Hippocampal formation (tissue), 2 donors: ENCODE measurements at places on chromosomes 2 and 18.

- DNase-seq = no peak
These were observed 6.8 kb upstream of the CREB1 start for GRCh38 chr2:207523005-207523404.

- DNase-seq = no peak
These were observed 129.9 kb upstream of the MSH6 start for GRCh38 chr2:47653036-47653435.

DNA sequence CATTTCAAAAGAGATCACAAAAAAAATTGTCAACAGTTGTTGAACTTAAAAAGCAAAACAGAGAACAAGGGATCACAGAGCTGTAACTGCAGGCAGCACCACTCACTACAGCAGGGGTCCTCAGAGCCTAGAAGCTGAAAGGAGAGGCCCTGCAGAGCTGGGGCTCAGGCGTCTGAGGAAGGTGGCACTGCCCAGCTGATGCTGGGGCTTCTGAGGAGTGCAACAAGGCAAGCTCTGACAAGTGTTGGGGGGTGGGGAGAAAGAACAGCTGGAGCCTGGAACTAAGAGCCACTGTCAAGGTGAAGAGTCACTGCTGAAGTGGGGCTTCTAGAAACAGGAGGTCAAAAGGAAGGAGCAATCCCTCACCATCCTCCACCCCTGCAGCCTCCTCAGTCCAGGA is 46.2 kb downstream of the FTCDNL1 start:
- no peak for DNase-seq

- no peak for DNase-seq
These were observed 34.0 kb upstream of the SESTD1 start for GRCh38 chr2:179298666-179299065.

DNA sequence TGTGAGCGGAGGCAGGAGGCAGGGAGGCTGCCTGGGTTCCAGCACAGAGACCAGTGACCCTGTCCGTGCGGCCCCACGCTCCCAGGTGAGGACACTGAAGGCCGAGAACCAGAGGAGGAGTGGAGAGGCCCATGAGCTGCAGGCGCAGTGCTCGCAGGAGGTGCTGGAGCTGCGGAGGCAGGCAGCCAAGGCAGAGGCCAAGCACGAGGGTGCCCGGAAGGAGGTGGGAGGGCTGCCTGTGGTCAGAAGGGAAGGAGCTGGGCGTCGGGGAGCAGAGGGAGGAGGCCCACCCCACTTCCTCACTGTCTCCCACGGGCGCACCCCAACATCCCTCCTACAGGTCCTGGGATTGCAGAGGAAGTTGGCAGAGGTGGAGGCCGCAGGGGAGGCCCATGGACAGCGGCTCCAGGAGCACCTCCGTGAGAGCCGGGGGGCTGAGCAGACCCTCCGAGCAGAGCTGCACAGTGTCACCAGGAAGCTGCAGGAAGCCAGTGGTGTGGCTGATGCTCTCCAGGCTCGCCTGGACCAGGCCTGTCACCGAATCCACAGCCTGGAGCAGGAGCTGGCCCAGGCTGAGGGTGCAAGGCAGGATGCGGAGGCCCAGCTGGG is 33.0 kb upstream of the SNED1 start:
- DNase-seq = no peak

DNA sequence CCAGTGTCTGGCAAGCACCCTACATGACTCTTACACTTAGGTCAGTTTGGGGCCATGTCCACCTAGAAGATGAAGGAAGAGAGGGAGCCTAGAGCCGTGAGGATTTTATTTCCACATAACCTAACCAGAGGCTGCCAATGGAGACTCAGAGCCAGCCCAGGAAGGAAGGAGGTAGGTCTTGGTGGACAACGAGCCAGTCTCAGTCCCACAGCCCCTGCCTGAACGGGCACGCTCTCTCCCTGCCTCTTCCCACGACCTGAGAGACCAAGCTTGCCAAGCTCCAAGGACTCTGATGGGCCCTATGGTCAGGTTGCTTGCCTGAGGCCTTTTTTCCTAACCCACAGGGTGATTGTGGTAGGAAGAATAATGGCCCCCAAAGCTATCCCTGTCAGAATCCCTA is 188.4 kb downstream of the TFCP2L1 start:
- DNase-seq = no peak

- DNase-seq = no peak
These were observed 65.9 kb downstream of the EIF5B start for GRCh38 chr2:99403084-99403483.

DNA sequence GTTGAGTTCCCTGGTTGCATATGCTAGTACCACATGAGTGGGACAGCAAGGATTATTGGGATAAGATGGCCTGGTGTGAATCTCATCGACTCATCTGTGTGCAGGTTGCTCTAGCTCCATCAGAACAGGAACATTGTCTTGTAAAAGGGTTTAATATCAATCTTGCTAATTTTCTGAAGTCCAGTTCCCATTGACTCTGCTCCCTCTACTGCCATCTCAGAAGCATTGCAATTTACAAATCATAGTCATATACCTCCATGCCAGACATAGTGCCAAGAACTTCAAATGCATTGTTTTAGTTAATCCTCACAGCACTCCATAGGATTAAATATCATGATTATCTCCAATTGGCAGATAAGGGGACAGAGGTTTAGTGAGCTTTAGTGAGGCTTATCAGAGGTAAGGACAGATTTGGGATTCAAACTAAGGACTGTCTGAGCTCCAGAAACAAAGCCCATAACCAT is 4.8 kb upstream of the STAT4 start:
- DNase-seq = no peak

DNA sequence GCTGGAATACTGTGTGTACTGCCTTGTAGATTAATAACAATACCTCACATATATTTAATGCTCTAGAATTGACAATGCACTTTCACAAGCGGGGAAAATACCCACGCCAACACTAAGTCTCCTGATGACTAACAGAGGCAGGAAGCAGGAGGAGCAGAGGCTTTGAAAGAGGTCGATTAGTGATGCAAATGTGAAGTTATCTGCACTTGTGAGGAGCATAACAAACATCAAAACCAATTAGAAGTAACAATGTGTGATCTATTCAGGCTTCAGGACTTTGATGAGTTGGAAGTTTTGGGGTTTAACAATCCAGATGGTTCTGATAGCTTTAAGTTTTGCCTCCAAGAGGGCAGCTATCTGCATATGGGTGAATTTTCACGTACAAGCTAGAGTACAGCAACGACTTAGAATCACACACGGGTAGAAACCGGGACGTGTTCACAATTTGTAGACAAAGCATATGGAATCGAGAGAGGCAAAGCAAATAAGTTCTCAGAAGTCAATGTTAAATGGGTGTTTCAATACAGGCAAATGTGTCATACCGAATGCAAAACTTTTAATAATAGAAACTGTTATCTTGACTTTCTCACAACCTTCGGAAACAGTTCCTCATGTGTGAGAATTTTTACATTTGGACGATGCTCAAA is 114.5 kb downstream of the METTL8 start:
- DNase-seq = peak; percentile 32

DNA sequence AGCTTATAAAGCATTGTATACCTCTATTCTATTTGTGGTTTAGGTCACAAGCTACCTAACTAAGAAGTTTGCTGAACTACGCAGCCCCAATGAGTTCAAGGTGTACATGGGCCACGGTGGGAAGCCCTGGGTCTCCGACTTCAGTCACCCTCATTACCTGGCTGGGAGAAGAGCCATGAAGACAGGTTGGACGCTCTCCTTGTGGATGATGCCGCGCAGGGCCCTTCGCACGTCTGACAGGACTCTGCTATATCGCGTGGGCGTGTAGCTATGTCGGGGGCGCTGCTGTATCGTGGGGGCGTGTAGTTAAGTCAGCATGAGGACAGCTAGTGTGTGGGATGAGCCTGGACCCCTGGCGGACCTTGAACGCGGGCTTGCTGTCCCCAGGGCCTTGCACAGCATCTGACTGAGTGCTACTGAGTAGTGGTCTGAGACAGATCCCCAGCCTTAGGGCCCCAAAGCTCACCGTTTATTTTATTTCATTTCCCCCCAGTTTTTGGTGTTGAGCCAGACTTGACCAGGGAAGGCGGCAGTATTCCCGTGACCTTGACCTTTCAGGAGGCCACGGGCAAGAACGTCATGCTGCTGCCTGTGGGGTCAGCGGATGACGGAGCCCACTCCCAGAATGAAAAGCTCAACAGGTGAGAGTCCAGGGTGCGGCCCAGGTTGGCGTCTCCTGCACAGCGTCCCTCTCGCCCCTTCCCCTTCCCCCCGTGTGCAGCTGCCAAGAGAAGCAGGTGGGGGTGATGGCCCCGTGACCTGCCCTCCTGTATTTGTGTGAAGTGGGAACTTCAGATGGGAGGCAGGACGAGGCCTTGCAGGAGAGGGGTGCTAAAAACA is 15.6 kb upstream of the CNDP1 start:
- no peak for DNase-seq

DNA sequence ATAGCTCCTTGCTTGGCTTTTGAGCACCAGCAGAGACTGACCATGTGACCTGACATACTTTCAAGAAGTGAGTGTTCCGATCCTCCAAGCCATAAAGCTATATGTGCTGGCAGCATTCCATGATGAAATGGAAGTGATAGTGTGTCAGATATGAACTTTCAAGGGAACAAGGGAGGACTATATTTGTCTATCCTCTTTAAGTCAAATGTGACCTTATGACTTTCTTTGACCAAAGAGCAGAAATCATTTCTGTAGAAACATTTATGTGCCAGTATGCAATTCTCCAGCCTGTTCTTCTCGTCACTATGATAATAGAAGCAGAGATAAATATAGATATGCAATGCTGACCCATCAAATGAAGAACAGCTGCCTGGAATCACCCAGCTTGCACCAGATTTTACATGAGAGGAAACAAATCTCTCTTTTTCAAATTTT is 14.4 kb downstream of the HYCC2 start:
- DNase-seq = no peak

- no peak for DNase-seq
These were observed 372.6 kb upstream of the NT5C1B start for GRCh38 chr2:18961991-18962421.

DNA sequence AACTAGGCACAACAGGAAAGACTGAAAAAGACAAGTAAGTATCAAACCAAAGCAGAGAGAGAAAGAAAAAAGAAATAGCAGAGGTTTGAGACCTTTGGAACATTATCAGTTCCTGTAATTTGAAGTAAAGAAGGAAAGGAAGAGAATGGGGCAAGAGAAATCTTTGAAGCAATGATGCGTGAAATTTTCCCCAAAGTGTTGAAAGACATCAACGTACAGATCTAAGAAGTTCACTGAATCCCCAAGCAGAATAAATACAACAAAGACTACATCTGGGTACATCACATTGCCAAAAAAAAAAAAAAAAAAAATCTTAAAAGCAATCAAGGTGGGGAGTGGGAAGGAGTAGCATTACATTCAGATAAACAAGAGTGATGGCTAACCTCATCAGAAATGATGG is 6.0 kb upstream of the SLC30A6 start:
- DNase-seq = no peak

- DNase-seq = no peak
These were observed 215.4 kb upstream of the HNRNPA3 start for GRCh38 chr2:176997074-176997791.

DNA sequence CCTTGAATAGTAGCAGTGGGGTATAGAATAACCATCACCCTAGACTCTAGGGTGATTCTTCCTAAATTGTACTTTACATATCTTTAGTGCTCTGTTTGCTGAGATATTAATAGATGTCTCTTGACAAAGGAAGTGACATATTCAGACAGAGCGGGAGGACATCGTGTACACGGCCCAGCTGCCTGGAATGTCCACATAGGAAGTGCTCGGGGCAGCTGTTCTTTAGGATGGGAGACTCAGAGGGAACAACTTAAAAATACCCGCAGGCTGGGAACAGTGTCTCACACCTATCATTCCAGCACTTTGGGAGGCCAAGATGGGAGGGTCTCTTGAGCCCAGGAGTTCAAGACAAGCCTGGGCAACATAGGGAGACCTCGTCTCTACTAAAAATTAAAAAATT is 206.1 kb downstream of the FAM210A start:
- DNase-seq = no peak

DNA sequence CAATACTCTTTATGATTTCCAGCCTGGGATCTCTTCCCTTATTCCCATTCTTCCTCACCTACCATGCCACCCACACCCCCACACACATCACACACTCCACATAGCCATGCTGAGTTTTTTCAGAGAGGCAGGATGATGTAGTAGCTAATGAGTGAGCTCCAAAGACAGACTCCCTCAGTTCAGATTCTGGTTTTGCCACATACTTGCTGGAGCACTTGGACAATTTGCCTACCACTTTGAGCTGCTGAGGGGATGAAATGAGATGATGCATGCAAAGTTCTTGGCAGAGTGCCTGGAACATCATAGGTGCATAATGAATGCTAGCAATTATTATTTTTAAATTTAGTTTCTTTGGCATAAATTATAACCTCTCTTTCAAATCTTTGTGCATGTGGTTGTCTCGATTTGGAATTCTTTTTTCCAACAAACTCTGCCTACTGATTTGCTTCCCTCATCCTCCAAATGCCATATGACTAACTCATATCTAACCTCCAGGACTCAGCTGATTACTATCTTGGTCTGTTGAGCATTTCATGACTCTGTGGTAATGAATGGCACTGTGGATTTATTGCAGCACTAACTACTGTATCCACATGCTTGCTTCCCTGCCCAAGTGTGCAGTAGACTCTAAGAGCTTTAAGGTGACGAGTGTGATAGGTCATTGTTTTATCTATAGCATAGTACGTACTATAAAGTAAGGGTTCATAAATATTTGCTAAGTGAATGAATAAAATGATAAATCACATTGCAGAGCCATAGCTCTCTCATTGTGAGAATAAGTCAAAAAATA is 99.1 kb downstream of the TACR1 start:
- DNase-seq = no peak

DNA sequence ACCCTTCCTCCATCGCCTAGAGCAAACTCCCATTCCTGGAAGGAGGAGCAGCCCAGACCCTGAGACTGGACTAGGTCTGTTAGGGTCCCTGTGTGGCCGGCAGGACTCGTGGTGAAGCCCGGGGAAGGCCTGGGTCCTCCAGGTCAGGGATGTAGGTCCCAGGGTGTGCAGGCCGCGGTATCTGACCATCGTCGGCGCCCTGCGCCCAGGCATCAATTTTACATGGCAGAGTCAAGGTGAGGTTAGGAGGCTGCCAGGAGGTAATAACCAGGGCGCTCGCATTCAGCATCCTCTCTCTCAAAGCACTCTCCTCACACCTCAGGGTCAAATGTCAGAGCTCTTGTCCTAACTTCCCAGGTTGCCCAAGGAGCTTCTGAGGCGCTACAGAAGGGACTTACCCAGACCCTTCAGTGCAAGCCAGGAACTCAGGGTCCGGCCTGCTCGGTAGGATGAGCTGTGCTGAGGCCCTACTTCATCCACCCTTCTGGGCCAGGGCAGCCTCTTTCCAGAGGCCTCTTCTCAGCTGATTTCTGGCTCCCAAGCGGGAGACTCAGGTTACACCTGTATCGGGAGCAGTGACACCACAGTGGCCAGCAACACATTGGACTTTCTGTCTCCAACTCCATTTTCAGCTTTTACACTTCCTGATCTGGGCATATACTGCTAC is 628 bp downstream of the SH2D6 start:
- no peak for DNase-seq
